ENCODE measurements at places on chromosomes 12 and 14. TPM values are rescaled to one million over a fixed set of nuclear protein-coding genes. Genes with fewer than 3 reads are reported as not detected.

- H3K36me3 ChIP-seq: no peaks in the 10 kb centered on the region
- no peak for DNase-seq
- peaks cover 4% of the 10 kb centered on the region for H3K27me3 ChIP-seq
- H3K27ac ChIP-seq: no peak overlapping the region
Measured at GRCh38 chr12:6090803-6091202, 33.7 kb downstream of the VWF start.

DNA sequence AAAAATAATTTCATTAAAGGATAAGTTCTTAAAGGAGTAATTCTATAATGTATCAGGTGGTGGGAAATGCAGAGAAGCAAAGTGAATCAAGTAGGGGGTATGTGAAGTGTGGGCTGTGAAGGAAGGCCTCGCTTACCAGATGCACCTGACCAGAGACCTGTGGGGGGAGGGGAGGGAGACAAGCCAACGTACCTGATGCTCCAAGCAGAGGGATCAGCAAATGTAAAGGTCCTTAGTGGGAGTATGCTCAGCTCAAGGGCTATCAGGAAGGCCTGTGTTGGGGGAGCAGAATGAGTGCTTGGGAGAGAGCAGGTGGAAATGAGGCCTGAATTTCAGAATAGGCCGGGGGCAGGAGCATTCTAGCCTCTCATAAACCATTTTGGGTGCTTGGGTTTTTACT is 57.1 kb downstream of the ANO4 start:
- H3K4me3 ChIP-seq: no peak overlapping the region
- H3K4me1 ChIP-seq: no peaks in the 10 kb centered on the region
- no peak overlapping the region for H3K27ac ChIP-seq
- no peaks in the 10 kb centered on the region for H3K36me3 ChIP-seq

GRCh38 chr12:53207042-53207441 is at the start of gene ITGB7:
ITGB7 (minus strand) TSS chr12:53207251; CDS start chr12:53200443, 6,808 bp downstream.
- peak; percentile 82 for DNase-seq
- peak within 1 kb of the TSS; percentile 84 for H3K4me3 ChIP-seq
- H3K27ac ChIP-seq: peak within 1 kb of the TSS; percentile 87
- peaks cover 78% of the 10 kb centered on the region for H3K4me1 ChIP-seq
- peaks cover 63% of the 10 kb centered on the region for H3K36me3 ChIP-seq

DNA sequence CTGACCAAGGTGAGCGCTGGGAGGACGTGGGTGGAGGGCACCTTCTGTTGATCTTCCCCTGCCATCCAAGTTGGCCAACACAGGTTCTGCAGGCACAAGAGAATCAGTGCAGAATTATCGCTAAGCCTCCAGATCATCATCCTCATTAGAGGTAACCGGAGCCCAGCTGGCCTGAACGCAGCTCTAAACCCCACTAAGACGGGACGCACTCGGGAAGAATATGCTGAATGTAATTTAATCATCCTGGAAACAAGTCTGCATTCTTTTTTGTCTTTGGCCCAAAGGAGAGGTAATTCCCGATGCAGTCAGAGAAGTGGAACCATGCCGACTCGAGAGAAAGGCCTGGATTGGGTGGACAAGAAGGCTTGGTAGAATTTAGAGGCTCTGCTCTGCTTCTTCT is 111.0 kb upstream of the GSC start:
- H3K27ac ChIP-seq: no peak overlapping the region
- no peaks in the 10 kb centered on the region for H3K4me1 ChIP-seq
- no peak for DNase-seq
- H3K36me3 ChIP-seq: no peaks in the 10 kb centered on the region
- H3K27me3 ChIP-seq: peaks cover 4% of the 10 kb centered on the region

DNA sequence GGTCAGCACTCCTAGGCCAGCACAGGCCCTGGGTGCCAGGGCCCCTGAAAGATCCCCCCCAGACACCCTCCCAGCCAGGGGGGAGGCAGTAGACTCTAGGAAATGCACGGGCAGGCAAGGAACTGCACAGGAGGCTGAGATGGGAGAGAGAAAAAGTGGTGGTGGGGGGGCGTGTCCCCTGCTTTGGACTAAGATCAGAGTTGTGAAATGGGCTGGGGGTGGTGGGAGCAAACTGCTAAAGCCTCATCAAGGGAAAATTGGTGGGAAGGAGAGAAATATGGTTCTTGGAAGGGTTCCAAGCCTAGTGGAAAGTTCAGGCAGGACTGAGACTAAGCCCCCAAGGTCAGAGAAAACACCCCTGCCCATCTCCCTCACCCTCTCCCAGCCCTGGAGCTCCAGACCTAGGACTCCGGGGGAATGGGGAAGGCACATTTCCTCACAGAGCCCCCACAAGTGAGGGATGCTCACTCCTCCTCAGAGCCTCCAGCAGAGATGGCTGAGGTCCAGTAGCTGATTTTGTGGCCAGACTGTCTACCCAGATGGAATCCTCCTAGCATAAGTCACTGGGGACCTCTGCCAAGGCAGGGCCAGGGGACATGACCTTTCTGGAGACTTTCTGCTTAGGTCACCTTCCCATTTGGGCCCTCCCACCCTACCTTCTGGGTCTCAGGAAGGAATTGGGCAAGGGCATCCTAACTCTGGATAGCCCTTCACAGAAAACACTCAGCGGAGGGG is 29.8 kb downstream of the FIGNL2 start:
- H3K27me3 ChIP-seq: peaks cover 20% of the 10 kb centered on the region
- no peak overlapping the region for H3K27ac ChIP-seq
- peaks cover 19% of the 10 kb centered on the region for H3K4me1 ChIP-seq

DNA sequence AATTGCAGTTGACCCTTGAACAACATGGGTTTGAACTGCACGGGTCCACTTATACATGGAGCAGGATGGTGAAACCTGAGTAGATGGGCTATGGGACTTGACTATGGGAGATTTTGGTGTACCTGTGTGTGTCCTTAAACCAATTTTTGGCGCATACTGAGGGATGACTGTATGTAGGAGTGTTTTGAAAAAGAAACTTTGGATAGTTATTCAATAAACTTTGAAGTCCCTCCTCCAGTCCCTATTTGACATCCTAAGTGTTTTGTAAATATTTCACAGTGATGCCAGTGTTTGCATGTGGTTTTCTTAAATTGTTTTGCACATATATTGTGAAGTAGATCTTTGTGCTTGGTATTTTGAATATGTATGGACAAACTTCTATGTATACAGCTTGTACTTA is 12.4 kb downstream of the KTN1 start:
- no peak overlapping the region for H3K4me3 ChIP-seq
- H3K27me3 ChIP-seq: no peaks in the 10 kb centered on the region
- H3K27ac ChIP-seq: no peak overlapping the region

GRCh38 chr14:38786921-38787320 is 316.1 kb downstream of the SEC23A start:
- H3K4me1 ChIP-seq: no peaks in the 10 kb centered on the region
- no peaks in the 10 kb centered on the region for H3K27me3 ChIP-seq
- no peaks in the 10 kb centered on the region for H3K36me3 ChIP-seq
- H3K27ac ChIP-seq: no peak overlapping the region
- DNase-seq: no peak

- peaks cover 24% of the 10 kb centered on the region for H3K4me1 ChIP-seq
- H3K4me3 ChIP-seq: no peak overlapping the region
- DNase-seq: peak; percentile 74
- no peaks in the 10 kb centered on the region for H3K27me3 ChIP-seq
Measured at GRCh38 chr14:91177073-91178034, 63.5 kb downstream of the DGLUCY start.

The RDH11 gene
- 36.7 TPM for total RNA-seq

The CD163 gene
- not detected for total RNA-seq

The KIAA0586 gene
- total RNA-seq: 29.7 TPM
